Stimulated activated CD8-positive, alpha-beta memory T cell treated with anti-CD3 and anti-CD28 coated beads, Interleukin-15, amount 100 ng/mL, for 1 hour (primary cell): ENCODE measurements at places on chromosomes 5 and 9.

DNA sequence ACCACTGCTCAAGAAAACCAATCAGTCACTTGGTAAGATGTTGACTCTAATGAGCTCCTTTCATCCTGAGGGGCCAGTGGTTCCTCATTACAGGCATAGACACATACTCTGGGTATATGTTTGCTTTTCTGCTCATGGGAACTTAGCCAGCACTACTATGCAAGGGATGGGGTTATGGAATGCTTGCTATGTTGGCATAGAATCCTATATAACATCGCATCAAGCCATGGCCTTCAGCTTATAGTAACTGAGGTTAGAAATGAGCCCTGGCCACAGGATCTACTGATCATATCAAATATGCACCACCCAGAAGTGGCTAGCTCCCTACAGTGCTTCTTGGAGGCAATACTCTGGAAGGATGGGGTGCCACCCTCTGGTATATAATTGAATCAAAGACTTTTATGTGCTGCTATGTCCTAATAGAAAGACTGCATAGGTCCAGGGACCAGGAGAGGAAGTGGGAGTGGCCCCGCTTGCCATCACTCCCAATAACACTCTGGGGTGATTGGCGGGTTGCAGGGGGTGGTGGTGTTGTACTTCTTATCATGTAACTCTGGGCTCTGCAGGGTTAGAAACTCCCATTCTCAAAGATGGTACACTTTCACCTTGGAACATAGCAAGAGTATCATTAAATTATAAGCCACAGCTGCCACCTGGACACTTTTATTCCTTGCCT lies 70.3 kb downstream of the ZNF366 start:
- DNase-seq = no peak

DNA sequence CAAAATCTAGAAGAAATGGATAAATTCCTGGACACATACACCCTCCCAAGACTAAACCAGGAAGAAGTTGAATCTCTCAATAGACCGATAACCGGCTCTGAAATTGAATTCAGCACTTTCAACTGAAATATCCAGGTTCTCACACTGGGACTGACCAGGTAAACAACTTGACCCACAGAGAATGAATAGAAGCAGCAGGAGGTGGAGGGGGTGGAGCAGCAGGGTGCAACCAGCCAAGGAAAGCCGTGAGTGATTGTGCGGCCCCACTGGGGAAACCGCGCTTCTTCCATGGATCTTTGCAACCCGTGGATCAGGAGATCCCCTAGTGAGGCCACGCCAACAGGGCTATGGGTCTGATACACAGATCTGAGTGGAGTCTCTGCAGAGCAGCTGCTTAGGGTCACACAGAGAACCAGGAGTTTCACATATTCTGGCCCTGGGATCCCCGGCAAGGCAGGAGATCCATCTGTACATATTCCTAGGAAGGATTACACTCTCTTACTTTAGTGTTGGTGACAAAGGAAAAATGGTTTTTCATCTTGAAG lies 181.5 kb downstream of the SLCO4C1 start:
- DNase-seq = no peak

DNA sequence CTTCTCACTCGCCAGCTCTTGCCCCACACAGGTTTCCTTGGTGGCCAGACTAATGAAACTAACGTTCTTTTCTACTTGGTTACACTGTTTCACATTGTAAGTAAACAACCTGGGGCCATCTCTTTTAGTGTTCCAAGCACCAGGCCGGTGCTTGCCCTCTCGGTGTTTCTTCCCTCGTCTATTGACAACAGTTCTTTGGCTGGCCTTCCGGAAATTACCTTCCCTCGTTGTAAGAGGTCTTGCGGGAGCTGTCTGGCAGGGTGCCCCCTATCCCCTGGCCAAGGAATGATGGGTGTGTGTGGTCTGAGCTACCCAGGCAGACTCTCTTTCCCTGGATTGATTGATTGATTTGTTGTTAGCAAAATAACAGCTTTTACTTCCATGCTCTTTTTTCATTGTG lies 918 bp upstream of the MYMK start:
- no peak for DNase-seq

DNA sequence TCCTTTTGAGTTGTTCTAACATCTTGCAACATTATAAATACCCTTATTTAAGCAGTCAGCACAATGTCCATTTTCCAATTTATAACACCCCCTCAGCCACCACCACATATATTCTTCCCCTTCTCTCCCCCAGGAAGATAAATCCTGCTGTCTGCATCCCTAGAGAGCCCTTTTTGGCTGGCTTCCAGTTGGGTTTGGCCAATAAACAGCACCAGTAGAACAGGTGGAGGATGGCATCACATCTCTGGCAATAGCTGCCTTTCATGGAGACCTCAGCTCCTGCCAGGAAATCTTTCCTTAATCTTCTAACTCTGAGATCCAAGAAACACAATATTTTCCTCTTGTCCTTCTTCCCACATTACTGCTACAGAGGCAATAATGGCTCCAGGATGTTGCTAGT lies 53.7 kb downstream of the TRIM36 start:
- DNase-seq = no peak

- DNase-seq = no peak
Measured at GRCh38 chr5:138188626-138189025, 9.7 kb downstream of the KIF20A start.

DNA sequence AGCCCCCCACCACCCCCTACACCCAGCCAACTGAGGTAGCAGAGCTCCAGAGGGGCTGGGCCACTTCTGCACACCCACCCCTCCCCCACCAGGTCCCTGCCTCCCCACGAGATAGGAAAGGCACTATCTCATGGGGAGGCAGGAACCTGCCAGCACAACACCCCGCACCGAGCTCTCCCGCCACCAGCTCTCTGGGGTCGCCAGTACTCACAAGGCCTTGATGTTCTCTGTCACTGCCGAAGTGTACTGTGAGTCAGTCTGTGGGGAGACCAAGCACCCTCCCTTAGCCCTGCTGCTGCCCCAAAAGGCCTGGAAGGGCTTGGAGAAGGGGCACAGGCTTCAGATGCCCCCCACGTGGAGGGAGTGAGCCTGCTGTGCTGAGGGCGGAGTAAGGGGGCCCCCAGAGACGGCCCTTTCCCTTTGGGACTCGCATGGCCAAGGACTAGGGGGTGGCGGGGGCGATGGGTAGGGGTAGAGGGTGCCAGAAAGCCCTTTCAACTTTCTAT lies 5.9 kb downstream of the MGAT4B start:
- DNase-seq = no peak

DNA sequence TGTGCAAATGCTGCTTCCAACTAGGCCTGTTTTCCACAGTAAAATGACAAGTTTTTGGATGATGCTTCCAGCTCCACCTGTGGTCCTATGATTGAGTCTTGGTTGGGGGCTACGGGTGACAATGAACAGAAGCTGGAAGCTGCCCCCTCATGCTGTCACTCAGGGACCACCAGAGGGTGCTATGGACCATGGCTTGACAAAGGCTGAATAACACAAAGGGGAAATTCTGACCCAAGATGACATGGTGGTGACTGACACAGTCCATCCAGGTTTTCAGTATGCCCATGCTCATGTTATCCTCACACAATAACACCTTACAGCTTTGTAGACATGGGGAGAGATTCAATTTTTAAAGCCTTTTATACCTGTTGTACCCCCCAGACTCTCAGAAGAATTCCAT lies 23.9 kb upstream of the SAP30L start:
- DNase-seq = no peak

DNA sequence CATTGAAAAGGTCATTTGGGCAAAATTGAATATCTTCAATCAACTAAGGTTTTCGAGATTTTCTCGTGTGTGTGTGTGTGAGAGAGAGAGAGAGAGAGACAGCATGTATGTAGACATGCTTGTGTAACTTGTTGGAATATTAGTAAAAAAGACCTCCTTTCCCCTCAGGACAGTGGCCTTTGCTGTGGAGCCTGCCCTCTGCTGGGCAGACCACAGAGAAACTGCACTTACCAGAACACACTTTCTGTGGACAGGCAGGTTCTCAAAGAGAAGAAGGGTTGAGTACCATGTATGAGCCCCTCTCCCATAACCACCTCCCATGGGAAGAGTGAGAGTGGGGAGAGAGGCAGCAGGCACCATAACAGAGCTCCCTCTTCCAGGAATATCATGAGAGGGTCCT lies 45.6 kb downstream of the CFAP90 start:
- DNase-seq = no peak

GRCh38 chr9:89000973-89001916 lies 10.0 kb downstream of the S1PR3 start:
- DNase-seq = peak; percentile 50

DNA sequence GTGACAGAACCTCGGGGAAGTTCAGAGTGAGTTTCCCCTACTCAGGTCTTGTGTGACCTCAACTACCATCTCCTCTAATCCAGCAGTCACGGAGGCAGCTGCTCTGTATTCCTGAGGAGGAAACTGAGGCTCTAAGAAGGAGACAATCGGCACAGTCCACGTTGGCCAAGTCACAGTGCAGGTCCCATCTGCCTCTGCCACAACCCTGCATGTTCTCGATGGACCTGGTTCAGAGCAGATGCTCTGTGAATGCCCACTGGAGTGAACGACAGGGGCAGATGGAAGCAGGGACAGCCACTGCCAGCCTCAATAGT lies 722 bp upstream of the ERGIC1 start:
- no peak for DNase-seq

DNA sequence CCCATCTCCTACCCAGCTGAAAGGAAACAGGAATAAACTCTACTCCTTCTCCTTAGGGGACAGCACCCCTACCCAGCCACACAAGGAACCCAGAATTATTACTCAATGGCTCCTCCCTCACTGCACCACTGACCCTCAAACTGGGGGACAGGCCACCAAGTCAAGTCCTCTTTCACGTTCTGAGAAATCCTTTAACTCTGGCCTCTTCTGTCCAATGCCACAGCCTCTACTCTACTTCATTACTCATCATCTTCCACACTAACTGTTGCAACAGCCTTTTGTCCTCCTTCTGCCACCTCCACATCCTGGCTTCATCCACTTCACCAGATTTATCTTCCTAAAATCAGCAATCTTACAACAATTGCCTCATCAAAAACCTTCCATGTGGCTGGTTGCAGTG lies 6.8 kb downstream of the TTC39B start:
- no peak for DNase-seq

DNA sequence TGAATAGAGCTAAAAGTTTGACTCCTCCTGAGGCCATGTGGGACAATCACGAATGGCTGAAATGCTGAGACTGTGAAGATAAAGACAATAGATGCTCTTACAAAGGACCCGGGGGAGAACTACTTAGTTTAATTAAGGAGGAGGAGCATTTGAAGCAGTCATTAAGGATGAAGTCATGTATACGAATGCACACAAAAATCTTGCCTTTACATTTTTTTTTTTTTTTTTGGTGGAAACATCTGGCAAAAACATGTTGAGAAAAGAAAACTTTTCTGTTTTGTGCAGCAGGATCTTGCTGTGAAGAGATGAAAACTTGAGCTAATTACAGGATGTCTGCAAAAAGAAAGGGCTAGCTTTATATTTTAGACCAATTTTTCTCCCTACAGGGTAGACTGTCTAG lies 42.3 kb upstream of the NR3C1 start:
- no peak for DNase-seq

- DNase-seq = no peak
Measured at GRCh38 chr5:153802050-153802821, 236.5 kb downstream of the FAM114A2 start.

GRCh38 chr9:78371981-78372380 lies 75.1 kb downstream of the PSAT1 start:
- DNase-seq = no peak

DNA sequence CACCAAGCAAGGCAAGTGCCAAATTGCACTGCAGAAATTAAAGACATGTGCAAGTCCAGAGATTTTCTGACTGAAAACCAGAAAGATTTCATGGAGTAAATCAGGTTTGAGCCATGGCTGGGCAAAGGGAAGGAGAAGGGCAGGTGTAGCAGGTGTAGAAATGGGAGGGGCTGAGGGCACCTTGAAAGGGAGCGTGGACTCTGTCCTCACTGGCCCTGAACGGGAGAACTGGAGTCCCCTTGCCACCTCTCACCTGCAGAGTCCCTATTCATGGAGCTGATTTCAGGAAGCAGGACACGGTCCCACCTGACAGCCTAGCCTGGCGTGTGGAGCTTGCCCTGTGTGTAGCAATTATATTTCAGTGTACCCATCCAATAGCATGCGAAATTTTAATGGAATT lies 46.3 kb downstream of the UBE2QL1 start:
- DNase-seq = no peak

DNA sequence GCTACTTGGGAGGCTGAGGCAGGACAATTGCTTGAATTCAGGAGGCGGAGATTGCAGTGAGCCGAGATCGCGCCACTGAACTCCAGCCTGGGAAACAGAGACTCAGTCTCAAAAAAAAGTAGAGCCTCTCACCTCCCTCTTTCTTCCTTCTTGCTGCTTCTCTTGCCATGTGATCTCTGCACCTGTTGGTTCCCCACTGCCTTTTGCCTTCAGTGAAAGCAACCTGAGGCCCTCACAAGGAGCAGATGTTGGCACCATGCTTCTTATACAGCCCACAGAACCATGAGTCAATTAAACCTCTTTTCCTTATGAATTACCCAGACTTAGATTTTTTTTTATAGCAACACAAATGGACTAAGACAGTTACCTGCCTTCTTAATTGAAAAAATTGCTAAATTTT lies 45.6 kb upstream of the GLRX start:
- DNase-seq = no peak

DNA sequence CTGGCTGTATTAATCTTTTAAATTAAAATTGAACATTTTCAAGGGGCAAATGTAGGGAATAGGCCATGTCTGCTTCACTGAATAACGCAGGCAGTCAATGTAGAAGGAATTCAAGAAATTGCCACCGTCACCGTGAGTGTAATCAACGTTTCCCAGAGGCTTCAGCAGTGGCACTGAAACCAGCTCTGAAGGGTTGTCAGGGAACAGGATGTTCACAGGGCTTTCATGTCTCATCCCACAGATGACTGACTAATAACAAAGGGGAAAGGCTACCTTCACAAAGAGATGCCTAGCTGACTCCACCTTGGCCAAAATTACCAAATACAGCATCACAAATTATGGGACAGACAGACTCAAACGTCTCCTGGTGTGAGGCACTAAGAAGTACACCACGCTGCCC lies 70.4 kb upstream of the SIMC1 start:
- DNase-seq = no peak

DNA sequence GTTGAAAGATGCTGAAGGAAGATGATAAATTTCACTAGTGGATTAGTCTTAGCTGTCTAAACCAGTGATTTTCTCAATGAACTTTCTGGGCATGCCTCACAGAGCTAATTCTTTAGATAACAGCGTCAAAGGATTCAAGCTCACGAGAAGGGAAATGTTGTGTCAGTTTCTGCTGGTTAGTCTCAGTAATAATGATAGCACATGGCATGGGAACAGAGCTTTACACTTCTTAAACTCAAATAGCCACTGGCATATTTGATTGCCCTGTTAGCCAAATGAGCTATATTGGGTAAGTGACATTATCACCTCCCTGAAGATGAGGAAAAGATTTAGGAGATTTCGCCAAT lies 139.3 kb upstream of the NR3C1 start:
- no peak for DNase-seq

GRCh38 chr5:134139377-134139851 lies 24.9 kb downstream of the TCF7 start:
- DNase-seq = no peak

DNA sequence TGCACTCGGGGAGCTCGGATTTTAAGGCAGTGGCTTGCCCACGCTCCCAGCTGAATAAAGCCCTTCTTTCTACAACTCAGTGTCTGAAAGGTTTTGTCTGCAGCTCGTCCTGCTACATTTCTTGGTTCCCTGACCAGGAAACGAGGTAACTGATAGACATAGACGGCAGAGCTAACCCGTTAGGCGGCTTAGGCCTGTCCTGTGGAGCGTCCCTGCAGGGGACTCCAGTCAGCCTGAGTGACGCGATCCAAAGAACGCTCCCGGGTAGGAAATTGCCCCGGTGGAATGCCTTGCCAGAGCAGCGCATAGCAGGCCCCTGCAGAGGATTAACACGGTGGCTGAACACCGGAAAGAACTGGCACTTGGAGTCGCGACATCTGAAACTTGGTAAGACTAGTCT lies 1.8 kb upstream of the SELENOP start:
- DNase-seq = no peak
